ENCODE measurements at places on chromosomes 11 and 22. TPM values are rescaled to one million over a fixed set of nuclear protein-coding genes. Genes with fewer than 3 reads are reported as not detected.
A peak's percentile ranks its signal among the peaks of the same experiment; 100 is the strongest.

GRCh38 chr11:35121326-35121865 lies 17.6 kb upstream of the CD44 start:
- no peak for DNase-seq
- no peak overlapping the region for H3K27ac ChIP-seq
- H3K36me3 ChIP-seq: no peaks in the 10 kb centered on the region
- no peaks in the 10 kb centered on the region for H3K4me1 ChIP-seq
- no peak overlapping the region for H3K4me3 ChIP-seq

- no peaks in the 10 kb centered on the region for H3K36me3 ChIP-seq
- H3K27ac ChIP-seq: no peak overlapping the region
- no peaks in the 10 kb centered on the region for H3K27me3 ChIP-seq
- H3K4me1 ChIP-seq: no peaks in the 10 kb centered on the region
- DNase-seq: no peak
Observed at GRCh38 chr11:134541951-134542350, 129.9 kb upstream of the B3GAT1 start.

- H3K36me3 ChIP-seq: no peaks in the 10 kb centered on the region
- no peak overlapping the region for H3K4me3 ChIP-seq
- DNase-seq: no peak
Observed at GRCh38 chr11:113262594-113262993, 51.8 kb upstream of the TTC12 start.

DNA sequence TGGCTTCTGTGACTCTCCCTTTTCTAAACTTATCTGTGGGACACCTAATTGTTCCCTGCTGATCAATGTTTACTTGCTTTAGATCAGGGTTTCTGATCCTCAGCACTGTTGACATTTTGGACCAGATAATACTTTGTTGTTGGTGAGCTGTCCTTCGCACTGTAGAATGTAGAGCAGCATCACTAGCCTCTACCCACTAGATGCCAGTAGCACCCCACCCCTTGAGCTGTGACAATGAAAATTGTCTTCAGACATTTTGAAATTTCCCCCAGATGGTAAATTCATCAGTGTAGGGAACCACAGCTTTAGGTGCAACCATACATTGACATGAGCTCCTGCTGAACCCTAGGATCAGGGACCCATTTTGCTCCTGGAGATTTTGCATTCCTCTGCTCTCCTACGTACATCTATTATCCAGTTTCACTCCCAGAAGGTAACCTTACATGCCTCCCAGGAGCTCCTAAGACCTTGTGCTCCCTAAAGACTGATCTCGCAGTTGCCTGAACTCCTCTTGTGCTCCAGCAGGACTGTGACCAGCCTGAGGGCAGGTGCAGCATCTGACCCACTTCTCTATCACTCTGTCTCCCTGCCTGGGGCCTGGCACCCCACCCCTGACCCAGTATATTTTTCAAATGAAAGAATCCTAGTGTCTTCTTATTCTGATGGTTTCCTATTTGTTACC lies 107.8 kb downstream of the FAR1 start:
- H3K4me3 ChIP-seq: no peak overlapping the region
- no peak for DNase-seq
- no peaks in the 10 kb centered on the region for H3K27me3 ChIP-seq
- H3K4me1 ChIP-seq: no peaks in the 10 kb centered on the region

DNA sequence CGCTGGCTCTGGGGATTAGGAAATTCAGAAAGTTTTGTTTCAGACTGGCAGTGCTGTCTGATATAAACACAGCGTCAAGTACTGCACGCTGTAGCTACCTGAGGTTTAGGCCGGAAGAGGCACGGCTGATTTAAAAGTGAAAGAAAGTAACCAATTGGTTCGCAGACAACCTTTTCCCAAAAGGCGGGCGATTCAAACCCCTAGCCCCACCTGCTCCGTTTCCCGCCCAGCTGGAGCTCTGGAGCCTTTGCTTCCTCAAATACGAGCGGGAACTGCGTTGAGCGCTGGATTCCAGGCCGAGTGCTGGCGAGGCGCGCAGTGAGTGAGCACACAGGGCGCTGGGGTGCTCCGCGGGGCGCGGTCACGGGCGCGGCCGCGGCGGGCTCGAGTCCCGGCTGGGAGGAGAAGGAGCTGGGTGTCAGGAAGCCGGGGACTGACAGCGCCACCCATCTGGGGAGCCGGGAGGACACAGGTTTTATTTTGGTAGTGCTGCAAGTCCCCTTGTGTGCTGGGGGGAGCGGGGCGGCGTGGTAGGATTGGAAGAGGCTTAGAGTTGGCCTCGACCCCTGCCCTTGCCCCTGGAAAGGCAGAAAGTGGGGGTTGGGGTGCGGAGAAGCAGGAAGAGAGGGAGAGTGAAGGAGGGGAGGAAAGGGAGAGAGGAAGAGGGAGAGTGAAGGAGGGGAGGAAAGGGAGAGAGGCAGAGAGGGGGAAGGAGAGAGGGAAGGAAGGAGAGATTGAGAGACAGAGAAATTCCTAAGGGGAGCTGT lies 2.1 kb downstream of the FAM111A start:
- H3K4me3 ChIP-seq: peak overlapping the region; percentile 21
- peaks cover 5% of the 10 kb centered on the region for H3K4me1 ChIP-seq
- DNase-seq: peak; percentile 78
- no peaks in the 10 kb centered on the region for H3K27me3 ChIP-seq
- H3K27ac ChIP-seq: peak overlapping the region; percentile 89
- H3K36me3 ChIP-seq: no peaks in the 10 kb centered on the region

- no peaks in the 10 kb centered on the region for H3K36me3 ChIP-seq
- no peak for DNase-seq
- H3K27ac ChIP-seq: peak overlapping the region; percentile 72
- peak overlapping the region; percentile 91 for H3K4me3 ChIP-seq
- H3K4me1 ChIP-seq: peaks cover 70% of the 10 kb centered on the region
Observed at GRCh38 chr11:62544581-62545436, 1.8 kb downstream of the AHNAK start.

DNA sequence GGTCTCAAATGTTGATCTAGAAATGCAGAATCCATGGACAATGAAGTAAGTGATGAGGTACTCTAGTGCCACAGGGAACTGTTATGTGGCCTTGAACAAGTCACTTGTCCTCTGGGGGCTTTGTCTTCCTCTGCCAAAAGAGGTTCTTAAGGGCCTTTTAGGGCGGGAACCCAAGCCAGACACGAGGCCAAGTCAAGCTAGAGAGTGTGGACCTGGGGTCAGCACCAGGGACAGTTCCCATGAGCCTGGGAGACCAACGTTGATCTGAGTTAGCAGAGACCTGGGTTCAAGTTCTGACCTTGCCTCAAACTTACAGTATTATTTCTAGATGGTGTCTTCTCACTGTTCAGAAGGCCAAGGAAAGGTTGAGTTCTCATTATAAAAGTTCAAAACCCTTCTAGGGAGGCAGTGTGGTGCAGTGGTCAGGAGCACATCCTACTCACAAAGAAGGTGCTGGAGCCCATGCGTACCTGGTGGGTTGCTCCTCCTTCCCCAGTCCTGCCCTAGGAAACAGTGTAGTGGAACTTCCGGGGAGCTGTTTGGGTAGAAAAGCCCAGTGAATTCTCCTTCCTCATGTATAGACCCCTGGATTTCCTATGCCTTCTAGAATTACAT lies 121.5 kb downstream of the CHST1 start:
- no peaks in the 10 kb centered on the region for H3K36me3 ChIP-seq
- no peaks in the 10 kb centered on the region for H3K27me3 ChIP-seq
- no peak overlapping the region for H3K4me3 ChIP-seq
- no peak for DNase-seq
- no peaks in the 10 kb centered on the region for H3K4me1 ChIP-seq

- H3K27me3 ChIP-seq: no peaks in the 10 kb centered on the region
- peaks cover 21% of the 10 kb centered on the region for H3K4me1 ChIP-seq
- DNase-seq: no peak
- no peaks in the 10 kb centered on the region for H3K36me3 ChIP-seq
Observed at GRCh38 chr22:20203142-20203551, 52.3 kb upstream of the CCDC188 start.

- H3K27ac ChIP-seq: no peak overlapping the region
- H3K4me1 ChIP-seq: no peaks in the 10 kb centered on the region
- no peak for DNase-seq
- no peak overlapping the region for H3K4me3 ChIP-seq
Observed at GRCh38 chr11:102323542-102324251, 6.4 kb downstream of the BIRC3 start.

DNA sequence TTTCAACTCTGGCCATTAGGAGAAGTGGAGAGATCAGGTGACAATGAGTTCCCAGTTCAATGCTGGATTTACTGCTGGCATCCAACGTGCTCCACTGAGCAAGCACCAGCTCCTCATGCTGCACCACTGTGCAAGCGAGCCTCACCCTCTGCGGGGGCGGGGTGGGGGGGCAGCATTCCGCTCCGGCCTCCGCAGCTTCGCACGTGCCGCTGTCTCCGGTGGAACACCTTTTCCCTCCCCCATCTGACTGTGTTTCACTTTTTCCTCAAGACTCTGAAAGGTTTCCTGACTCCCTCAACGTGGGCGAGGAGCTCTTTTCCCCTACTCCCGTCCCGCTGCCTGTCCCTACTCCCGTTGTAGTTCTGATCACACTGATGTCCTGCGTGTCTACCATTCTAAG lies 835 bp upstream of the RHOD start:
- peak overlapping the region; percentile 90 for H3K27ac ChIP-seq
- no peaks in the 10 kb centered on the region for H3K36me3 ChIP-seq
- H3K27me3 ChIP-seq: no peaks in the 10 kb centered on the region
- peaks cover 71% of the 10 kb centered on the region for H3K4me1 ChIP-seq
- H3K4me3 ChIP-seq: peak overlapping the region; percentile 82
- no peak for DNase-seq

DNA sequence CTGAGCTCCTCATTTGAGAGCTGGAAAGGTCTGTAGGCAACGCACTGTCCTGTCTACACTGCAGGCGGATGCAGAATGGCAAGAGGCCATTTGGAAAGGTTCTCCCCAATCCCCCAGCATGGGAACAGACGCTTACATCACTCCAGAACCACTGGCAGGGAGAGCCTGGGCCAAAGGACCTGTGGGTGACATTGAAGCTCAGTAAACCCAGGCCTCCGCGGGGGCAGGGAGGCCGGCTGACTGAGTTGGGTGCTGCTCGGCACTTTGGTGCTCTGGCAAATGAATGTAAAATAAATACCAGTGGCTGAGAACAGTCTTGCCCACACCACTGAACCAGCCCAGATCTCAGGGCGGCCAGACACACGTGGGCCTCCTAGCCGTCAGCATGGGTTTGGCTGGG lies 22.4 kb downstream of the TOM1 start:
- no peaks in the 10 kb centered on the region for H3K4me1 ChIP-seq
- DNase-seq: no peak
- no peak overlapping the region for H3K4me3 ChIP-seq

GNG3 gene
- not detected for total RNA-seq

MS4A7 gene
- total RNA-seq: 32.0 TPM

VSIG10L2 gene
- total RNA-seq: not detected

LARGE2 gene
- 1.9 TPM for total RNA-seq

YDJC gene
- total RNA-seq: 8.5 TPM

NPAS4 gene
- not detected for total RNA-seq

MACROD1 gene
- 12.6 TPM for total RNA-seq

NRXN2 gene
- total RNA-seq: 0.79 TPM

OR4A16 gene
- total RNA-seq: not detected

CRYAB gene
- total RNA-seq: 2.6 TPM
